ENCODE measurements at places on chromosomes 2 and 18.

DNA sequence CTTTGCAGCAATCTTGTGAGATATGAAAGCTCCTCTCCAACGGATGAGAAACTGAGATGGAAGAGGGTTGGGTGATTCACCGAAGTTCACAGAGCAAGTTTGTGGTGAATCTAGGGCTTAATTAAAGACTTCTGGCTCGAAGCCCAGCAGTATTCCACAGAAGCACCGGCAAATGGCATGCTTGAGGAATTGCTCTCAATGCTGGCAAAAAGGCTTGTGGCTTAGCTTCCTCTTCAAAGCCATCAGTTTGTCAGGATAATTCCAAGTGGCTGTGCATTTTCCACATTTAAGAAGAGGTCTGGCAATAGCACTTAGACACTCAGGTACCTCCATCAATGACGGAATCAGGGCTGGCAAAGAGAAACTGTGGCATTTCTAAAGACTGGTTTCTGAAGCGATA, 98.7 kb upstream of the SLC66A3 start:
- no peak for DNase-seq

DNA sequence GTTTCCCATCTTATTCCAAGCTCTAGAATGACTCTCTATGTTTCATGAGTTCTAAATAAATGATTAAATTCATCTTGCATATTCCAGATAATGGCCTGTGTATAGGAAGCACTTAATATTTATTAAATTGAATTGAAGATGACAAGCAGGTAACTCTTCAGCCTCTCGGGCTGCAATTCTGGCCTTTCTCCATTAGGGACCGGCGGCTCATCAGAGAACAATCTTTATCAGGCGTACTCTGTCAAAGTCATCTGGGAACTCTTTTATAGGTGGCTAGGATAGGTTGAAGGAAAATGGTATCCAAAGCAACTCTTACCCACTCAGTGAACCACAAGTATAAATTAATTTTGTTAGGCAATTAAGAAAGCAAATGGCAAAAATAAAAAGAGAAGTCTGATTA, 308.5 kb downstream of the NOL4 start:
- DNase-seq, result no peak

GRCh38 chr2:65605743-65606058, 173.3 kb upstream of the SPRED2 start:
- DNase-seq, result no peak

GRCh38 chr18:27214831-27215230, 29.7 kb upstream of the CHST9 start:
- no peak for DNase-seq

GRCh38 chr2:145012214-145012670, 492.3 kb upstream of the ZEB2 start:
- DNase-seq, result no peak
